ENCODE measurements at places on chromosomes 7 and 10.
A peak's percentile ranks its signal among the peaks of the same experiment; 100 is the strongest.

DNA sequence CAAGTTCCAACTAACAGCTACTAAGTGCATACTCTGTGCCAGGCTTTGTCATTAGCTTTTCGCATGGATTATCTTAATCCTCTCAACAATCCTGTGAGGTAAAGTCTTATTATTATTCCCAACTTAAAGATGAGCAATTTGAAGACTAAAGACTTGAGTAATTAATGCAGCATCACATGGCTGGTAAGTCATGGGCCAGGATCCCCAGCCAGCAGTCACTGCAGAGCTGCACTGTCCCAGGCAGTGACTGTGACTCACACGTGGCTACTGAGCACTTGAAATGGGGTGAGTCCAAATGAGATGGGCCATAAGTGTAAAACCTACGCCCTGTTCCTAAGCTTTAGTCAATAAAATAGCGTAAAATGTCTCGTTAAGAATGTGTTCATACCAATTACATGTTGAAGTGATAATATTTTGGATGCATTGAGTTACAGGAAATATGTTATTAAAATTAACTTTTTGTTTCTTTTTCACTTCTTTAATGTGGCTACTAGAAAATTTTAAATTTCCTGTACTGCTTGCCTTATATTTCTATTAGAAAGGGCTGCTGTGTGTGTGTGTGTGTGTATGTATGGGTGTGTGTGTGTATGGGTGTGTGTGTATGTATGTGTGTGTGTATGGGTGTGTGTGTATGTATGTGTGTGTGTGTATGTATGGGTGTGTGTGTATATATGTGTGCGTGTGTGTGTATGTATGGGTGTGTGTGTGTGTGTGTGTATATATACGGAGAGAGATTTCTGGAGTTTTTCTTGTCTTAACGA lies 756.3 kb downstream of the AUTS2 start:
- no peak for DNase-seq

DNA sequence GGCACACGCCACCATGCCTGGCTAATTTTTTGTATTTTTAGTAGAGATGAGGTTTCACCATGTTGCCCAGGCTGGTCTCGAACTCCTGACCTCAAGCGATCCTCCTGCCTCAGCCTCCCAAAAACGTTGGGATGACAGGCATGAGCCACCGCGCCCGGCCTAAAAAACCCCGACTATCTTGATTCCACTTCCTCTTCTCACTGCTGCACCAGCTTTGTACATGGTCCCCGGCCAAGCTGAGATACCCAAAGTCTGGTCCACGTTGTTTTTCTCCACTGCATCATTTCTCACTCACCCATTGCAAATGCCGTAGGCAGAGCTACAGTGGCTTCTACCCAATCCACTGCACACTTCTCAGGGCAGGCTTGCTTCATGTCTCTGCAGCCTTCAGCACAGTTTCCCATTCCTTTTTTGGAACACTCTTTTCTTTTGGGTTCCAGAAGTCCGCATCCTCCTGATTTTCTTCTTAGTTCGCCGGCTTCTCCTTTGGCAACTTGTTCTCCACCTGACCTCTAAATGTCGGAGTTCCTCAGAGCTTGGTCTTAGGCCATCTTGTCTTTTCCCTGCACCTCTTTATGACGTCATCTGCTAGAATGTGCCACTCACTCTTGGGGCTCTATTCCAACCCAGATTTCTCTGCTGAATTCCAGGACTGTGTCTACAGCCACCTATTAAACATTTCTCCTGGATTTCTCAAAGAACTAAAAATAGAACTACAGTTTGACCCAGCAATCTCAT lies 6.0 kb upstream of the GNB2 start:
- no peak for DNase-seq

- no peak for DNase-seq
Observed at GRCh38 chr7:119127706-119128105, 903.2 kb downstream of the ANKRD7 start.

DNA sequence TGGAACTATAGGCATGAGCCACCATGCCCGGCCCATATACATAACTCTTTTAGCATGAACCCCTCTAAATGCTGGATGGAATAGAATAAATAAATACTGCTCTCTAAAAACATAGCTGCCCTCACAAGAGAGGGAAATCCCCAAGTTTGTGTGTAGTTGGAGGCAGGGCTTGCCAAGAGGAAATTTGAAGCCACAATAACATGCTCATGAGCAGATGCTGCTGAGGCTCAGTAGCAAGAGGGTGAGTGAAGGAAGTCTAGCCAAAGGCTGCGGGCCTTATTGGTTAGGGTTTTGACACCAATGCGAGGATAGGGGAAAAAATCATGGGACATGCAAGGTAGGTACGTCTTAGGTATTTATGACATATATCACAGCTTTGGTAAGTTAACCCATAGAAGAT lies 17.3 kb downstream of the TPK1 start:
- peak; percentile 18 for DNase-seq

DNA sequence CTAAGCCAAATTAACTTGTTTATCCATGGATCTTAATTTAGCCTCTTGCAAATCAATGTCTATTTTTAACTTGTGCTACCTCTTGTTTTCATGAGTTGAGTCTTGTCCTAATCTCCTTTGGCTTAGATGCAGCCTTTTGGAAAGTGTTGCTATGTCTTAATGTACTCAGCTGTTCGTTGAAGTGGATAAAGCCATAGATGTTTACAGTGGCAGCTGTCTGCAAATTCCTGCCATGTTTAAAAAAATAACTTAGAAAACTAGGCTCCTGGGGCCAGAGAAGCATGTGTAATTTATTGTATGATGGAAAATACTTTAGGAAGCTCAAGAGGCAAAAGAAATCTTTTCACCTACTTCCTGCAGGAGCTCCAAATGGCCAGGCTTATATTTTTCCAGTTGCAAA lies 253.1 kb upstream of the RHOBTB1 start:
- DNase-seq, result no peak

GRCh38 chr10:12950583-12951128 lies 50.9 kb downstream of the CCDC3 start:
- DNase-seq, result no peak

Measured in stimulated activated CD4-positive, alpha-beta T cell treated with anti-CD3 and anti-CD28 coated beads, TNF-alpha, amount 100 ng/mL, for 1 hour (primary cell).